ENCODE measurements at places on chromosomes 16 and 17.

DNA sequence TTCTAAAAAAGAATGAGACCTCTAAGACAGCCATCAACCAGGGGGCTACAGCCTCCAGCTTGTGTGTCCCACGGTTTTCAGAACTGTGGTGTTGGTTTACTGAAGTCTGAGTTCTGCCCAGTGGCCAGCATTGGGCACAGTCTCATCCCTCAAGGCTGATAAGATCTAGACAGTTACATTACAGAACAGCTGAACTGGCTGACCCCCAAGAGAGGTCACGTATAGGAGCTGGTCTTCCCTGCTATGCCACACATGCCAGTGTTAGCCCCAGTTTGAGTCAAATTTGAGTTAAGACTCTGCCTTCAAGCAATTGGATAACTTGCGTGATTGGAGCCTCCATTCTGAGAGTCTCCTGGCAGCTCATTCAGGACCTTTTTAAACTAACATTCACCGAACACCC lies 14.8 kb upstream of the NUP93 start:
- no peak for DNase-seq

GRCh38 chr16:8229011-8229520 lies 361.2 kb downstream of the TMEM114 start:
- DNase-seq: no peak

- DNase-seq: no peak
Measured at GRCh38 chr17:74769856-74770497, 6.2 kb downstream of the NAT9 start.

DNA sequence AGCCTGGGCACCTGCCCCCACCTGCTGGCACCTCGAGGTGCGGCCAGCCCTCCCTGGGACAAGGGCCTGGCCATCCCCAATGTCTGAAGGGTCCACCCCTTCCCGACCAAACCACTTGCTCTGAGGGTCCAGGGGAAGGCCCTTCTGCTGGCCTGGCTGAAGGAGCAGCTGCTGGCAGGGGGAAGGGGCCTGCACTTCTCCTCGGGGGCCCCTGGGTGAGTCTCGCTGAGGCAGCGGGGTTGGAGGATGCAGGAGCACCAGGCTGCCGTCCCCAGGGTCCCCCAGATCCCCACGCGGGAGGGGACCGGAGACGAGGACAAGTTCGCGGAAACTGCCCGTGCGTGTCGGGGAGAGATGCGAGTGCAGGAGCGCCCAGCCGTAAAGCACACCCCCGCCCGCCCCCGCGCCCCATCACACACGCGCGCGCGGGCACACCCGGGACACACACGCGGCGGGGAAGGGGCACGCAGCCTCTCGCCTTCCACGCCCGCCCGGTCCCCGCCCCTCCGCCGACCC lies 725 bp upstream of the CACNA1H start:
- no peak for DNase-seq

DNA sequence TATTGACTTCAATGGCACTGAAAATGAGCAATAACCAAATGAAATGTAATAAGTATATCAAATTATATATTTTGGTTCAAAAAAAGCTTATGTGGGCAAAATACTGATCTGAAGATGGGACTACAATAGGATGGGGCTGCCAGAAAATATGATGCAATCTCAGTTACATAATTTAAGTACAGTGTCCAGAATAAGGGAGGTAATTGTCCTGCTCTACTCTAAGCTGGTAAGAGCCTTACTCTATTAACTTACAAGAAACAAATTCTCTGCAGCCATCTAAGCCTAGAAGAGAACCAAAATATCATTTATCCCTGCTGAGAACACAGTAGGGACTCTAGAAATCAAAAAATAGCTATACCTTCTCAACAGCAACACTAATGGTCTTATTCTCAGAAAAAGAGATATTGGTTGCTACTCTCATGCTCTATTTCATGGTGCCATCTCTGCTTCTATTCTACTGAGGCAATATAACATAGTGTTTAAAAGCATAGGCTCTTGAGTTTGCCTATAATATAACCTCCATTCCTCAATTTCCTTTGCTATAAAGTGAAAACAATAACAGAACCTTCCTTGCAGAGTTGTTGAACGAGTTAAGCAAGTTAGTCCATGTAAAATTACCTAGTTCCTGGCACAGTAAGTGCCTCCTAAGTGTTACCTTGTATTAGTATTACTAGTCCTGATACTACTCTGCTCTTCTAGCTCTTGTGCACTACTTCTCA lies 19.9 kb downstream of the NQO1 start:
- DNase-seq: peak; percentile 73

DNA sequence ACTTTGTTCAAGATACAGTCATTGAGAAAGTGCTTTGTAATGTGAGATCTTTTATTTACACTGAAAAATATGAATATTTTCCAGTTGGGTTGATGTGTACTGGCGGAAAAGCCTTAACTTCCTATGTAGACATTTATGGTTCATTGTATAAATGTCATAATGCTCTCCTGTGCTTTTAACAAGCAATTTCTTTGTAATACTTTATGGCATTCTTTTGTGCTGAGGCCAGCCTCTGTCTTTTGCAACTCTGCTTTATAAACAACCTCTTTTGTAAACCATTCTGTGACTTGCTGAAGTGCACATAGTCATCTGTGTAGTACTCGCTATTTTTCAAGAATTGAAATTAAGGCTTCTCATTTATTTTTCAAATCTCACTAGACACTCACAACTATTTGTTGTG lies 291.2 kb downstream of the CDH11 start:
- peak; percentile 65 for DNase-seq

GRCh38 chr17:46876353-46876887 lies 25.0 kb downstream of the WNT9B start:
- DNase-seq: no peak

DNA sequence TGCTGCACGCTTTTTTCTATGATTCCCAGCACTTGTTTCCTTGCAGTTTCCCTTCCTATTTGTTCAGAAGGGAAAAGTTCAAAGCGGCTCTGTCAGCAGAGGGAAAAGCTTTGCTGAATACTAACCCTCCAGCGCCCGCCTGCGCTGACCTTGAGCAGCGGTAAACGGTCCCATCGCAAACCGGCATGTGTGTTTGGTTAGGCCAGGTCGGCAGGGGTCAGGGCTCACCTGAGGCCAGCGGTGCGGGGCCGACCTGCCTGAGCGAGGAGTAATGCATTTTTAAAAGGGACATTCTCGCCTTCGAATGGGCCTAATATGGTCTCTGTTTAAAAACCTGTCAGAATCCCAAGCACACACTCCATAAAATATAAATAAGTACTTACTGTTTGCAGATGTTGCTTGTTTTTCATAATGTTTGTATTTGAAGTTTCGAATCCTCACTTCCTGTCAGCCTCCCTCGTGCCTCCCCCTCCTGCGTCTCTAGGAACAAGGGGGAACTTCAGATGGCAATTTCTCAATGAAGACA lies 110.1 kb downstream of the IRX3 start:
- DNase-seq: peak; percentile 9

DNA sequence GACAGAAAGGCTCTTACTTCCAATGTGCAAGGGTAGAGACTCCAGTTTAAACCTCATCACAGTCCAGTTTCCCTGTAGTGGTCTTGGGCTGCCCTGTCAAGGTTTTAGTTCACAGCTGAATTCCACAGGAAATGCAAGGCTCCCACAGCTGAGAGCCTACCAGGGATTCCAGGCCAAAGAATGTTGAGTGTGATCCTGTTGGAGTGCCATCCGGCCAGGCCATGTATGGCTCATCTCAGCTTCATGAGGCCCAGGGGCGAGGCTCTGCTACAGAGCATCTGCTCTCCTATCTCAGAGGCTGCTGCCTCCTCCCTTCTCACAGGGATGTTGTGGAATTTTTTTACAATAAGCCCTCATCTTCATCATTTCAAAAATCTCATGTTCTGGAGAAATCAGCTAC lies 239.8 kb upstream of the CCL2 start:
- DNase-seq: no peak

DNA sequence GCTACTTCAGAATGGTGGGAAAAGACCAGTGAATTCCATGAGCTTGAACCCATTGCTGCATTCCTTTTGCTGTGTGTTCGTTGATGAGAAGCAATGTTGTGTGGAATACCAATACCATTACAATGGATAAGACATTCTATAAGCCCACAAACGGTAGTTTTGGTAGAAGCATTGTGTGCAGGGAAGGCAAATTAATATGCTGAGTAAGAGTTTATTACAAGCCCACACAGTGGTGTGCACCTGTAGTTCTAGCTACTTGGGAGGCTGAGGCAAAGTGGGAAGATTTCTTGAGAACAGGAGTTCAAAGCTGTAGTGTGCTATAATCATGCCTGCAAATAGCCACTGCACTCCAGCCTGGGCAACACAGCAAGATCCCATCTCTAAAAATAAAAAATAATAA lies 19.9 kb upstream of the TENT4B start:
- DNase-seq: no peak

DNA sequence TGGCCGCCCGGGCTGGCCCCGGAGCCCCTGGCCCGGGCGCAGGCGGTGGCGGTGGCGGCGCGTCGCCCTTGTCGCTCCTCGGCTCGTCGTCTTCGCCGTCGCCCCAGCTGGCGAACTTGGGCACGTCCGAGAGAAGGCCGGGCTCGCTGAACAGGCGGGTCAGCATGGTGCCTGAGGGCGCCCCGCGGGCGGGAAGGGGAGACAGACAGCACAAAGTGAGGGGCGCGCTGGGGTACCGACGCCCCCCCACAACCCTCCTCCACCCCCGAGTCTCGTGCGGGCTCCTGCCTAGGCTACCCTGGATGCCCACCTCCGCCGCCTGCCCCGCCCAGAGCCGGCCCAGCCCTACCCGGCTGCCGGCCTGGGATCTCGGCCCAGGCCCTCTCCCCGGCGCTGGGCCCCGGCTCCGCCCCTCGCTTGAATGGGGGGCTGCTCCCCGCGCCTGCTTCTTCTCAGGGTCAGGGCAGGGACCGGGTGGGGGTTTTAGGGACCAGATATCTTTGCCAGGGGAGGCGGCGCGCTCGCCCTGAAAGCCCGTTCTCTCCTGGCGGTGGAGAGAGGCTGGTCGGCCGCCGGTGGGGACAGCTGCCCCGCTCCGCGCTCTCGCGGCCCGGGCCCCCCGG lies 1.2 kb downstream of the NEUROD2 start:
- no peak for DNase-seq

DNA sequence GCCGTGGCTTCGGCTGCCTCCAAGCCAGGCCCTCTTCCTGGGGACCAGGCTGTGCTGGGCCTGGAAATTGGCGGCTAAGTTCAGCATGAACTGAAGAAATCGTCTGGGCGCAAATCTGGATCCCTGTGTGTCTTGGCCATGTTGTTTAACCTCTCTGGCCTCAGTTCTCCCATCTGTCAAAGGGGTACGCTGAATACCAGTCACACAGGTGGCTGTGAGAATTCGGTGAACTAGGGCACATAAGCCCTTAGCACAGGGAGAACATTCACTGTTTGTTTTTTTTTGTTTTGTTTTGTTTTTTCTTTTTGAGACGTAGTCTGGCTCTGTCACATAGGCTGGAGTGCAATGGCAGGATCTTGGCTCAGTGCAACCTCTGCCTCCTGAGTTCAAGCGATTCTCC lies 19.0 kb downstream of the LASP1 start:
- DNase-seq: no peak

DNA sequence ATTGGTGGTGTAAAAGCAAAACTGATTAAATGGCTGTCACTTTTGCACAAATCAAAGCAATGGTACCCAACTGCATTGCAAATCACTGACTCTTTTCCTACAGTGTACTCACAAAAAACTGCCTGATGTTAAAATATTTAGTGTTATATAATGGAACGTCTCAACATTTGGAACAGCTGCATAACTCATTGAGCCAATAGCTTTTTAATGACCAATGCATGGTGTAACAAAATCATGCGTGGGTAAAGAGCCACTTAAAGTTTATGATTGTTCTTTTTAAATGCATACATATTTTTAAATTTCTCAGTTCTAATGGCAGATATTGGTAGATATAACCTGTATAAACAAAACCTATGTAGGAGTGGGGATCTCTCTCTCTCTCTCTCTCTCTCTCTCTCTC lies 204.0 kb upstream of the MPHOSPH6 start:
- no peak for DNase-seq

DNA sequence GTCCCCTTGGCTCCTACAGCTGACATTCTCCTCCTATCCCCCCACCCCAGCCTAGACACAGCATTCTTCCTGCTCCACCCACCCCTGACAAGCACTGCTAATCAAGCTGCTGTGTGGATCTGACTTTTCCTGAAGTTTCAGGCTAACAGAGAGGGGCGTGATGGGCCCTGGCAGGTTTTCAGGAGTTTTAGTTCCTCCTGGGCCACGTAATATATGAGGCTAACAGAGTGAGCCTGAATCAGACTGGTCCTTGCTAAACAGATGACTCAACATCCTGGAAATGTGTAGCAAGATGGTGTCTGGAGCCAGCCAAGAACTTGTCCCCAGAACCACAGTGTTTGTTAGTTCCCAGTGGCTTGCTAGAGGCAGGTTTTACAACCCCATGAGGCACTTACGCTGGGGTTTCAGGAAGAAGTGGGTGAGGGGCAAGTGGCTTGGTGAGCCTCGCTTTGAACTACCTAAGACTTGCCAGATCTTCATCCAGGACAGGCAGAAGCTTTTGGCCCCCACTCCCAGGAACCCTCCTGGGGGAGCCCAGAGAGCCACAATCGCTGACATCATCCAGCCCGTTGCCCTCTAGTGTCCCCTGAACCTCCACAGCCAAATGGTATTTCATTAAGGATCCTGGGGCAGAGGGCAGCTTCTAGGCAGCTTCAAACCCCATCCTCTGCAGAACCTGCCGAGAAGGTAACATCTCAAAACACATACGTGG lies 15.9 kb downstream of the TMEM92 start:
- DNase-seq: peak; percentile 99

DNA sequence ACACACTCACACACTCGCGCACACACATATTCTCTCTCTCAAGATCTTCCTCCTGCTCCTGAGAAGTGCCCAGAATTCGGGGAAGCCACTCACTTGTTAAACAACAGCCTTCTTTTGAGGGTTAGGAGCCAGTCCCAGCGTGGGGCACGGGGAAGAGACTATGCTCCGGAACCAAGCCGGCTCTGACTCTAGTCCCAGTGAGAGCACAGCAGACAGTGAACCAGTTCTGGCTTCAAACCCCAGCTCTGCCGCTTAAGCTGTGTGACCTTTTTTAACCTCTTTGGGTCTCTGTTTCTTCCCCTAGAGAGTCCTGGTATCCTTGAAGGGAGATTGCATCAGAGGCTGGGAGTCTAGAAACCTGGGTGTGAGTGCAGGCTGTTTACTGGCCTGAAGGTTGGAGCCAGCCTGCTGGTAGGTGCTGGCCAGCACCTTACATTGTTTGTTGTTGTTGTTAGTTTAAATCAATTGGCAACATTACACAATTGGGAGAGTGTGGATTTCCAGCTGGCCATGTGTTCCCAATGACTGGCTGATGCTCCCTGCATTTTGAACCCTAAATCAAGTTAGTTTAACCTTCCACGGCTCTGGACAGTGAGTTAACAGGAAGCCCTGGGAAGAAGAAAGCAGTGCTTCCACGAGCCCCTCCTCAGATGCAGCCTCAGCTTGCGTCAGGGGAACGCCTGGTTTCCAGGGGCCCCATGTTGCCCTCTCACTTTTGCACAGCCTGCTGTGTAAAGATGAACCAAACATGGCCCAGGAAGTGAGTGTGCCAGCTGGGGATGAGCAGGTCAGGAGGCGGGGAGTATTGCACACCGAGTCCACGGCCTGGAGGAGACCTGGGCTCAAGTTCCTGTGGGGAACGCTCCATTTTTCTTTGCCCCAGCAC lies 71.5 kb downstream of the GAS7 start:
- peak; percentile 82 for DNase-seq

Measured in AG10803 (cell line).